Cardiac atrium fibroblast (primary cell): ENCODE measurements at places on chromosomes 12 and 14. TPM values are rescaled to one million over a fixed set of nuclear protein-coding genes. Genes with fewer than 3 reads are reported as not detected.

Gene PRKD1
- 25.3 TPM in 2 replicates for total RNA-seq

Gene DPF3
- not detected in 2 replicates for total RNA-seq

Gene ZC3H10
- total RNA-seq, result 1.1 and 1.8 TPM in 2 replicates

Gene TNFRSF1A
- total RNA-seq, result 432 and 524 TPM in 2 replicates

Gene KCNMB4
- total RNA-seq, result 9.2 and 12.1 TPM in 2 replicates

Gene CLEC1A
- 0.81 TPM in 1 of 2 replicates, not detected in the other for total RNA-seq

Gene KLHL42
- total RNA-seq, result 10.7 and 12.5 TPM in 2 replicates

Gene LMNTD1
- total RNA-seq, result 1.8 TPM in 1 of 2 replicates, not detected in the other

Gene C1QL4
- not detected in 2 replicates for total RNA-seq
